ENCODE measurements at places on chromosomes 3 and 15.
A peak's percentile ranks its signal among the peaks of the same experiment; 100 is the strongest.

DNA sequence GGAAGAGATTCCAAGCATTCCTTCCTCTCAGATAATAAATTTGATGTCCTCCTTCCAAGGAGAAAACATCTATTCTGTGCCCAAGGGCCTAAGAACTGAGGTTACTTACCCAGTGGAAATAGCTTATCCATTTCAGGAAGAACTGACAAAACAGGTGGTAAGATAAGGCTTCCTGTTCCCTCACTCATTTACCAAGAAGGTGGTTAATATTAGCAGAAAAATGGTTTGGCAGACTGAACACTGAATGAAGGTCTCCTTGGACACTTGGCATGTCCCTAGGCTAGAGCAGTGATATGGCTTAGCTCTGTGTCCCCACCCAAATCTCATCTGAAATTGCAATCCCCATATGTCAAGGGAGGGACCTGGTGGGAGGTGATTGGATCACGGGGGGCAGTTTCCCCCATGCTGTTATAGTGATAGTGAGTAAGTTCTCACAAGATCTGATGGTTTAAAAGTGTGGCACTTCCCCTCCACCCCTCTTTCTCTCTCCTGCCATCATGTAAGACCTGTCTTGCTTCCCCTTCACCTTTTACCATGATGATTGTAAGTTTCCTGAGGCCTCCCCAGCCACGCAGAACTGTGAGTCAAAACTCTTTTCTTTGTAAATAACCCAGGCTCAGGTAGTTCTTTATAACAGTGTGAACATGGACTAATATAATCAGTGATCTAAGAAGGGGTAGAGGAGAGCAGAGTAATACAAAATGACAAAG is 127.4 kb downstream of the ST8SIA2 start:
- no peak for DNase-seq

- DNase-seq: no peak
Measured at GRCh38 chr3:84108442-84108971, 850.3 kb upstream of the CADM2 start.

- DNase-seq: no peak
Measured at GRCh38 chr3:72694398-72694797, 153.8 kb downstream of the SHQ1 start.

GRCh38 chr3:195522254-195523023 is 20.7 kb downstream of the PPP1R2 start:
- DNase-seq: peak; percentile 64

DNA sequence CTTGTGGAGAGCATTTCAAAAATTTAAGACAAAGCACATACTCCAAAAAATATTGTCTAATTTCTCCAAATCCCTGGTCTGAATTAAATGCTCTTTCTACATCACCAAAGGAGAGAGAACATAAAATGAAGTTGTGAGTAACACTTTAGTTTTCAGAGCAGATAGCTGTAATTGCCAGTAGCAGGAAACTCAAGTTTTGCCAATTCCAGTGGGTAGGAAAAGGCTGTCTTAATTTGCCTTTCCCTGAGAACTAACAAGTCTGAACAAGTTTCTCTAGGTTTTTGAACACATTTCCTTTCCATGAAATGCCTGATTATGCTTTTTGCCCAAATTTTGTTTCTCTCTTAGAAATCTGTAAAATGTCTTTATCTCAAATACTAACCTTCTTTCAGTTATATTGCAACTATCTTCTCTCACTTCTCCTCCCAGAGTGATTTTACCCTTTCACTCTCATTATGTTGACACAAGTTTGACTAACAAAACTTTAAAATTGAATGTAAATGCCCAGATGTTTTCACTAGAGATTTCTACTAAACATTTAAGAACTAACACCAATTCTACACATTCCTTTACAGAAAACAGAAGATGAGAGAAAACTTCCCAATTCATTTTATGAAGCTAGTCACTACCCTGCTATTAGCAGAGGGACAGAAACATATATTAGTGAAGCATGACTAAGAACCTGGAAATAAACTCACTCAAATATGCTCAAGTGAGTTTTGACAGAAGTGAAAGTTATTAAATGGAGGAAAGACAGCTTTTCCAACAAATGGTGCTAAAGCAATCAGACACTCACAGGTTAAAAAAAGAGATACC is 38.4 kb downstream of the RFX7 start:
- peak; percentile 20 for DNase-seq

- DNase-seq: peak; percentile 91
Measured at GRCh38 chr3:169863458-169863899, 6.3 kb downstream of the LRRC31 start.

GRCh38 chr15:71249986-71250385 is 134.7 kb downstream of the THSD4 start:
- no peak for DNase-seq

DNA sequence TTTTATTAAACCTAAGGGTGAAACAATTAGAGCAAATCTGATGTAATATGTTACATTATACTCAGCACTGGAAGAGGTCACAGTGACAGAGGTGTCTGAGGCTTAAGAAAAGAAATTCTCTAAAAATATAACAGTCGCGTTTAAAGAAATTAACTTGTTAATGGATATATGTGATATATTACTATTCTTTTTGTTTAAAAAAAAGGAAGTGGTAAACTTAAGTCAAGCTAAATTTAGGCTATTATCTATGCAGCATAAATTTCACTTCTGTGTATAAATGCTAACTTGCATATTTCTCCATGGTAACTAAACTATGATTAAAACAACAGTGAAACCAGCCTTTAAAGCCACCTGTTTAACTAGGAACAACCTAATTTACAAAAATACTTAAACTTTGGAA is 191.3 kb downstream of the FOXP1 start:
- peak; percentile 67 for DNase-seq

- DNase-seq: no peak
Measured at GRCh38 chr15:68699881-68700454, 120.7 kb downstream of the ANP32A start.

DNA sequence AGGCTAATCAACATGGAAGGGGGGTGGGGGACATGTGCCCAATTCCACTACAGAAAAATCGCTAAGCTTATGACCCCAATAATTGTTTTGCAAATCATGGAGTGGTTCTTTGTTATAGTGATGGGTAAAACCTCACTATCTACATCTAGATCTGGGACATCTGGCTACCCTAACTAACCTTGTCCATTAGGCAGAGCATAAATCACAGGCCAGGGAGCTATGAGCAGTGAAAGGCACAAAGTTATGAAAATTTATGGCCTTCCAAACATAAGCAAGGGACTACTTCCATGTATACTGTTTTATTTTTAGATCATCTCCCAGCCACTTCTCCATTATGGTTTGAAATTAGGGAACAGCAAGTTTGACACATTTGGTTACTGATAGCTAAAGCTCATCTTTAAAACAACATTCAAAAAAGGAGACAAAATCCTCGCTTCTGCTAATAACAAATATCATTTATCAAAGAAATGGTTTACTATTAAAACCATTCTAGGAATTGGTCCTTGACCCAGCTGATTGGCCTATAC is 78.3 kb downstream of the RSL24D1 start:
- DNase-seq: no peak

- DNase-seq: no peak
Measured at GRCh38 chr3:63338351-63338750, 60.2 kb downstream of the SYNPR start.

DNA sequence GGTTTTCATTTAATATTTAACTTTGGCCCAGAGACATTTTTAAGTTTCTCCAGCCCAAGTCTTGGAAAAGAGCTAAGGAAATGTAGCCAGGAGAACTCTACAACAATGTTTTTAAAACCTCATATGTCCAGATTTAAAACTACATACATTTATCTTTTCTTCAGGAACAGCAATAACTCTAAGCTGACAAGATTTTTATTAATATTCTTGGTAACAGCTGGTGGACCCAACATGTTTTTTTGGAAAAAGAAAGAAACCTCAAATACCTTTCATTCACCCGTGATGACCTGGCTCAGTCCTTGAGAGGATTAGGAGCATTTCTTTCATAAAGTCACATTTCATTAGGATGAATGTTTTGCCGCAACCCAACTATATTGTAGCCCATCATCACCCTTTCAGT is 50.4 kb upstream of the CMSS1 start:
- no peak for DNase-seq

DNA sequence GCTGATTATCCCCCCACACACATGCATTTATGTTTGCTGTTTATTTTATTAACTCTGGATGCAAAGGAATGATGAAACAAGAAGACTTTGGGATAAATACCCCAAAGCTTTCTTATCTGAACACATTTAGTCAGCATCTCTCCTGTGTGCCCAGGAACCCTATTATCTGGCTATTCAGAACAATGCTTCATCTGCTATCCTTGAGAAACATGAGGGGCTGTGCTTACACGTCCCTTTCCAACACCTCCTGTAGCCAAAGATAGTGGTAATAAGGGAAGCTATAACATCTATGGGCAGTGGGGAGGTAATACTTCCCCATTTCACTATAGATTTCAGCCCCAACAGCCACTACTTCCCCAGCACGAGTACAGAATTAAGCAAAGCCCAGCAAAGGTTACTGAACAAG is 94.7 kb downstream of the SSR3 start:
- no peak for DNase-seq

- no peak for DNase-seq
Measured at GRCh38 chr3:168616915-168617314, 521.2 kb upstream of the GOLIM4 start.

GRCh38 chr3:127144631-127145030 is 48.3 kb upstream of the PRR23E start:
- DNase-seq: no peak

- DNase-seq: no peak
Measured at GRCh38 chr3:124886168-124887056, 753 bp downstream of the ITGB5 start.

GRCh38 chr3:14839236-14839635 is 20.5 kb downstream of the FGD5 start:
- peak; percentile 7 for DNase-seq

- DNase-seq: no peak
Measured at GRCh38 chr3:179658606-179659005, 5.8 kb downstream of the USP13 start.

DNA sequence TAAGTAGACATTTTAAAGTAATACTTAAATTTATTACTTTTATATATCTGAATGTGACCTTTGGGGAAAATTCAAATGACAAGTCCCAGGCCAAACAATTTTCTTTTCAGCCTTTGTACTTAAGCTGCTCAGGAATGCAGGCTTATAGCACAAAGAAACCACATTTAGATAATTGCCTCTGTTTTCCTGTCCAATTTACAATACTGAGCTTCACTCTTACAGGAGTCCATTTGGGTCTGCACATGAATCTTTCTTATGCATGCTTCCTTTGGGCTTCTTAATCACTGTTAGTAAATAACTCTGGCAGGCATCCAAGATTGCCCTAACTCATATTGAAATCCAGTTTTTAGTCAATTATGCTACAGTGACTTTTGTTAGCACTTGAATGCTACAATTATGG is 459.4 kb upstream of the TGFBR2 start:
- DNase-seq: no peak

GRCh38 chr3:14521611-14522010 is 18.5 kb downstream of the GRIP2 start:
- DNase-seq: no peak

- no peak for DNase-seq
Measured at GRCh38 chr3:878746-879145, 214.1 kb upstream of the CNTN6 start.

DNA sequence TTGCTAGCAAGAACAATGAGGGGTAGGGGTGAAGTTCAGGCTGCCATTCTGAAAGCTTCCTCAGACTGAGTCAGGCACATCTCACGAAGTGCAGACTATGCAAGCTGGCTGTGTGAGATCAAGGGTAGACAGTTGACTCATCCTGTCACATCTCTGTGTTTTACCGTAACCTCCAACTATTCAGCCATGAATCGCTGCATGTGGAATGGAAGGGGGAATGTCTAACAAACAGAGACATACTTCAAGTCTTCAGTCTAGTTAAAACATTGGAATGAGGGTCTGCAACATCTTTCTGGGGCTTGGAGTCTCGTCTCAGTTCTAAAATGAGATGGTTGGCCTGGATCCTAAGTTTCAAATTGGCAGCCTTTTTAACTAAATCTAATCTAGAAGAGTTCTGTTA is 25.9 kb downstream of the AGTR1 start:
- DNase-seq: no peak

DNA sequence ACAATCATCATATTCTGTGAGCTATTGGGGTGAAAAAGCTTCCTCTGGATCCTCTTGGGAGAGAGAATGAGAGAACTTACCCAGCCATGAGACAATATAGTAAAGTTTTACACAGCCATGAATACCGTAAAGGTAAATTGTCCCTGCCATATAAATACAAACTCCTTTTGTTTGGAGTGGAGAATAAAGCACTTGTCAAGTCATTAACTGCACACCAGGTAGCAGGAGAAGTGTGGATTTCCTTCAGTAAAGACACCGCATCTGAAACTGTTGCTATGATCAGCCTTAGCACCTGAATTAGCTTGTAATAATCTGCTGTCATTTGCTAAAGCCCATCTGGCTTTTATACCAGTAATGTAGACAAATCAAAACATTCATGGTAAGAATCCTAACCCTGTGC is 336.6 kb upstream of the SLCO3A1 start:
- no peak for DNase-seq

GRCh38 chr15:51580385-51580784 is 42.2 kb downstream of the DMXL2 start:
- DNase-seq: no peak

DNA sequence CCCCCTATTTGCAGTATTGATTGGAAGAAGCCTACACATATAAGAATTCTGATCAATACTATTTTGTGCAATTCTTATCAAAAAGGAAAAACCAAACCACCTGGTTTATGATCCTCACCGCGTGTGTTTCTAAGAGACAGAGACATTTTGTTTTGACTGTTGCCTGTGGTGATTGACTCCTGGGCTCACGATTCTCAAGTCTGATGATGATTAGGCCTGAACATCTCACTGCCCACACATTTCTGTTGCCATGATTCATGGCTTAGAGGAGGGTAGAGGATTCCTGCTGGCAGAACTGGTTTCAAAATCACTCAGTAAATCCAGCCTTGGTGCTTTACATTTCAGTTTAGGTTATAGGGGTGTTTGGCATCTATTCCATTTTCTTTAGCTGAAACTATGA is 88.3 kb upstream of the UBE3A start:
- no peak for DNase-seq

DNA sequence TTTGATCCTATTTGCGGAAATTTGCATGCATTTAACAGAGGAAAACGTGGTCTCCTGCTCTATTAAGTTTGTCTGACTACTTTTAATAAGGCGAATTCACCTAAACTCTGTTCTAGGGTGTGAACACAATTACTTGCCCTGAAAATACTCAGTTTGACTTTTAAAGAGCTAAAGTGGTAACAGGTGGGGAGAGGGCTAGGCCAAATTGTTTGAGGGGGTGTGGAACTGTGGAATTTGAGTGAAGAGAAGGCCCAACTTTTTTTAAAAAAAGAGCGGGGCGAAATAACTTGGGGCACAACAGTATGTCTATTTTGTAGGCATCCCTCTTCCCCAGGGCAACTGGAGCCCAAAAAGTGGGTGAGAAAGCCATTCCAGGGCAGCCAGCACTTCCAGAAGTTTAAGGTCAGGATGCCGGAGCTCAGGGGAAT is 580 bp upstream of the FXR1 start:
- no peak for DNase-seq

GRCh38 chr15:92706201-92706600 is 50.6 kb upstream of the FAM174B start:
- no peak for DNase-seq

GRCh38 chr15:80288131-80288530 is 36.1 kb upstream of the CTXND1 start:
- no peak for DNase-seq

Data from NAMALWA (cell line).